IMR-90 (cell line): ENCODE measurements at places on chromosomes 3 and 15. TPM values are rescaled to one million over a fixed set of nuclear protein-coding genes. Genes with fewer than 3 reads are reported as not detected.

GRCh38 chr3:22988566-22988965 lies 214.6 kb upstream of the UBE2E2 start:
- no peaks in the 10 kb centered on the region; the same call in 1 of the 2 replicates for H3K27me3 ChIP-seq
- H3K4me1 ChIP-seq, result no peaks in the 10 kb centered on the region
- DNase-seq, result no peak
- no peak overlapping the region for H3K27ac ChIP-seq
- no peaks in the 10 kb centered on the region for H3K36me3 ChIP-seq

DNA sequence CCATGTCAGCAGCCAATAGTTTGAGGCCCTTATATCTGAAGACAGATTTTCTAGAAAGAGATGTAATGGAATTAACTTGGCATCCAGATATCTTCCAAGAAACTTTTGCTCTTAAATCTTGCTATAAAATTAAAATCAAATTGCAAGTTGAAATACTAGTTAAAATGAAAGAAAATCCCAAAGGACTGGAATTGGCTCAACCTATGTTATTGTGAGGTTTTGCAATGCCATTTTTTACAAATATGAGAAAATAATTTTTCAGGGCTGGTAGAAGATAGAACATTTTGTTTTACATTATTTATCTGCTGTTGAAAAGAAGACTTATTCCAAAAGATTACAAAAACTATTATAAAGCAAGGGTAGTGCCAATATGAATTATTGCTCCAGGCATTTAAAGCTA lies 92.2 kb upstream of the AGTR1 start:
- H3K27me3 ChIP-seq, result no peaks in the 10 kb centered on the region; the same call in 1 of the 2 replicates
- DNase-seq, result no peak
- no peak overlapping the region for H3K27ac ChIP-seq
- no peaks in the 10 kb centered on the region for H3K36me3 ChIP-seq
- no peak overlapping the region for H3K4me3 ChIP-seq

- peaks cover 42% of the 10 kb centered on the region for H3K36me3 ChIP-seq
- H3K27me3 ChIP-seq, result no peaks in the 10 kb centered on the region
- peaks cover 4% of the 10 kb centered on the region; the same call in 1 of the 2 replicates for H3K4me1 ChIP-seq
- H3K4me3 ChIP-seq, result no peak overlapping the region
- H3K27ac ChIP-seq, result no peak overlapping the region
- DNase-seq, result no peak
These were observed 51.7 kb downstream of the GRIP2 start for GRCh38 chr3:14488286-14489041.

DNA sequence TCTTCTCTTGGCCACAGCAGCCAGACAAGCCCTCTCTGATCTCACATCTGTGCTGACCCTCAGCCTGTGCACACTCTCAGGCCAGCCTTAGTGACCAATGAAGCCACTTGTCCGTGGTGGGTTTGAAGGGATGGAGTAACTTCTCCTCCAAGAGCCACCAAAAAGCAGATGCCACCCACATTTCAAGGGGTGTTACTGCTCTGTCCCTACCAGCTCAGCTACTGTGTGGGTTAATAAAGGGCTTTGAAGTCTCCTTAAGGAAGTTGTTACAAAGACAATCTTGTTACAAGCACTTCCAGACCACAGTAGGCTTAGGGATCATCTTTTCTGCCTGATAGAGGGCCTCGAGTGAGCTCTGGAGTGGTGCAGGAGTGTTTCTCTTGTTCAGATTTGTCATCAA lies 3.3 kb upstream of the CA12 start:
- peaks cover 12% of the 10 kb centered on the region for H3K4me1 ChIP-seq
- no peak overlapping the region for H3K27ac ChIP-seq
- H3K36me3 ChIP-seq, result no peaks in the 10 kb centered on the region
- DNase-seq, result no peak
- no peaks in the 10 kb centered on the region; the same call in 1 of the 2 replicates for H3K27me3 ChIP-seq
- no peak overlapping the region for H3K4me3 ChIP-seq

DNA sequence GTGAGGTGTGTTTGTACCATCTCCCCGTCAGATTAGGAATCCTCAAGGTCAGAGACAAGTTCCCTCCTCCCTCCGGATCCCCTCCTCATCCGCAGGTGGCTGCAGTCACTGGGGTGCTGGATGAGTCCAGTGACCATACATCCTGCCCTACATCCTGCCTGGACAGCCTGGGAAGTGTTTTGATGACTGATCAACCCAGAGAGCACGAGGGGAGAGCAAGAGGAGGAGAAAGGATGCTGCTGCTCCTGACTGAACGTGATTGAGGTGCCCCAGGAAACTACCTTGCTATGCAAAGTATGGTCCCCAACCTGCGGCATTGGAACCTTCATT lies 65.1 kb downstream of the SLC12A8 start:
- DNase-seq, result peak; percentile 40
- H3K4me3 ChIP-seq, result no peak overlapping the region
- peaks cover 19% of the 10 kb centered on the region for H3K4me1 ChIP-seq
- no peaks in the 10 kb centered on the region for H3K36me3 ChIP-seq

DNA sequence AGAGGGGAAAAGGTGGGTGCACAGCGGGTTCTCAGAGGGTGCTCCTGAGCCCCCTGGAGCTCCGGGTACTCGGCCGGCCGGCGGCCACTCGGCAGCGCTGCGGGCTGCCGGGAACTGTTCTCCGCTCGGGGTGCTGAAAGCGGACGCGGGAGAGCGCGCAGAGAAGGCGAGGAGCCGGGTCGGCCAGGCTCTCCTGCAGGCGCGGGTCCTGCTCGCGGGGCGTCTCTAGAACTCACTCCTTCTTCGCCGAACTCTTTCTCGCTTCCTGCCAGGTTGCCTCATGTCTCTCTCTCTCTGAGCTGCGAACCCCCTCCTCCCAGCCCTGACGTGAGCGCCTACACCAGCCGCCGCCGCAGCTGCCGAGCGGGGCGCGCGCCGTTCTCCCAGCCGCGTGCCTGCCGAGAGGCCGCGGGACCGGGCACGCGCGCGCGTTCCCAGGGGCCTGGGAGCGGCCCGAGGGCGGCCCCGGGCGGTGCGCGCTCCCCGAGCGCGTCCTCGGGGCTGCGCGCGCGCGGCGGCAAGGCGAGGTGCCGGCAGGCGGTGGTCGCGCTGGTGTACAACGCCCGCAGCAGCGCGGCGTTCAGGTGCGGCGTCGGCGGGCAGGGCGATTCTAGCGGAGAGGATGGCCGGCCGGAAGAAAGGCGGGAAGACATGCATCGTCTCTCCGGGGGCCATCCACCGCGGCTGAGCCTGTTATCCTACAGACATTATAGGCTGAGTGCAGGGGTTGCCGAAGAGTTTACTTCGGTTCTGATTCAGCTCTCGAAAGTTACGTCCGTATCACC lies at the start of gene PEX5L:
Gene PEX5L (minus strand): TSS at position 267 of the 785 bp plus-strand sequence. CDS start 338 bp downstream, outside the sequence.
- H3K36me3 ChIP-seq, result no peaks in the 10 kb centered on the region
- H3K4me1 ChIP-seq, result no peaks in the 10 kb centered on the region
- no peaks in the 10 kb centered on the region; the same call in 1 of the 2 replicates for H3K27me3 ChIP-seq
- peak; percentile 15 for DNase-seq
- H3K27ac ChIP-seq, result no peak within 1 kb of the TSS

GRCh38 chr3:195411836-195412235 lies 31.0 kb downstream of the ACAP2 start:
- H3K27ac ChIP-seq, result no peak overlapping the region
- DNase-seq, result peak; percentile 60
- no peaks in the 10 kb centered on the region for H3K4me1 ChIP-seq
- no peak overlapping the region for H3K4me3 ChIP-seq
- peaks cover 2% of the 10 kb centered on the region; the same call in 1 of the 2 replicates for H3K36me3 ChIP-seq

DNA sequence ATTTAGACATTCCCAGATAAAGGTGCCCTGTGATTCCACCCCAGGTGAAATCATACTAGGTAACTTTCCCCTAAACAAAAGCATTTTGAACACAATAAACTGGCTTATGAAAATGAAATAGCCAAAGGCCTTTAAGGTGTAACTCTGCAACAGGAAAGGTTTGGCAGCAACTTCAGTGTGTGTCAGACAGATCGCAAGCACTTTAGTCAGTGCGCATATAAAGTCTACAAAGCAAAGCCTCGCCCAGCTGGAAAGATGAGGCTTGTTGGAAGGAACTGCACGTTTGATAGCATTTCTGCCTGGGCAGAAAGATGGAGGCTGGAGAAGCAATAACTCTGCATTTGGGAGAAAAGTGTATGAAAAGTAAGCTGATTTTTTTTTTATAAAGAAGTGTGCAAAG lies 57.9 kb downstream of the PRICKLE2 start:
- H3K4me1 ChIP-seq, result peaks cover 11% of the 10 kb centered on the region
- peaks cover 12% of the 10 kb centered on the region for H3K36me3 ChIP-seq
- H3K27ac ChIP-seq, result no peak overlapping the region
- H3K4me3 ChIP-seq, result no peak overlapping the region

- no peaks in the 10 kb centered on the region for H3K36me3 ChIP-seq
- no peaks in the 10 kb centered on the region for H3K27me3 ChIP-seq
- DNase-seq, result no peak
- H3K27ac ChIP-seq, result no peak overlapping the region
These were observed 596.0 kb downstream of the NTRK3 start for GRCh38 chr15:87660251-87661129.

DNA sequence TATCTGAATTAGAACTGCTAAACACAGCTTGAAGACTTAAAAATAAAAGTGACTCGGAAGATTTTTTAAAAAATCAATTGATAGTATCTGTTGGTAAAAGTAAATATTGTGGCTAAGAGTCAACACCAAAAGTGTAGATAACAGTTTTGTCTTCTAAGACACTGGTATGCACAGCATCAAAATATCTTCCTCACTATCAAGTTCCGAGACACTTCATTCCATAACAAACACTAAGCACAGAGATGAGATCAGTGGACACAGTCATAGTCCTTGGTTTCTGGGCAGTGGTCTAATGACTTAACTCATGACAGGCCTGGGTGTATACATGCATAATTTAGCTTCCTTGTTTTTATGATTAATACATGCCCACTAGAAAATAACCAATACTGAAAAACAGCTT lies 63.2 kb downstream of the PXYLP1 start:
- no peaks in the 10 kb centered on the region for H3K27me3 ChIP-seq
- H3K4me3 ChIP-seq, result no peak overlapping the region
- peak; percentile 88 for DNase-seq
- H3K4me1 ChIP-seq, result peaks cover 2% of the 10 kb centered on the region; the same call in 1 of the 2 replicates
- peaks cover 8% of the 10 kb centered on the region; the same call in 1 of the 2 replicates for H3K36me3 ChIP-seq

KLF15 gene
- under 0.01 and 0.18 TPM in 2 replicates for total RNA-seq

SLC25A20 gene
- 27.1 and 29.2 TPM in 2 replicates for total RNA-seq

CSPG5 gene
- under 0.01 TPM in 2 replicates for total RNA-seq

GPR62 gene
- under 0.01 TPM in 1 of 2 replicates, not detected in the other for total RNA-seq
